Stimulated activated effector memory CD8-positive, alpha-beta T cell treated with anti-CD3 and anti-CD28 coated beads, Interleukin-12 subunit alpha, Interleukin-12 subunit beta, amount 100 ng/mL, for 72 hours (primary cell): ENCODE measurements at places on chromosomes 7 and 10.

DNA sequence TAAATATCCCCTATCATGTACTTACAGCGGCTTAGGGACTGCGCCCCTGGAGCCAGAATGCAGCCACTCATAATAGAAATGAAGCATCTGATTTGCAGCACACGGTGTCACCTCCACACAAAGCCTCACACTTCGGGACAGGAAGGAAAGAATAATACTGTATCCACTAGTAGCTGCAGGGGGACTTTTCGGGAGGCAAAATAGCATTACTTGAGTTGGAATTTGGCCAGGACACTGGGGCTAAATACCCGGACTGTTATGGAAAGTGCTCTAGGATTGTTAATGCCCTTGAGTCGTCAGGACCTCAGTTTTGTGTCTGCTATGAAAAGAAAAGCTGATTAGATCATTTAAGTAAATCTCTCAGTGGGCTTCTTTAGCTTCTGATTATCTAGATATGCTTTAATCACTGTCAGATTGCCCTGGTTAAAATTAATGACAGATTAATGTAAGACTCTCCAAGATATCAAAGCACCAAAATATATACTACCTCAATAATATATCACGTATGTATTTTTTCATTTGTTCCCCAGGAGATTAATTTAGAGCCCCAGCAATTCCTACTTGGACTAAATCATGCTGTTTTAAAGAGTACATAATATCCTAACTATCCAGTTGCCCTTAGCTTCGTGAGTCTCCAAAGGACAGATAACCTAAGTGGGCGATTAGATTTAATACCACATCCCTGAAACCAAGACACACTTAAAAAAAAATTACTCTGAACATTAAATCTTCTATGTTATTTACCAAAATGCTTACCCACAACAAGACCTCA is 173.0 kb upstream of the NEBL start:
- no peak for DNase-seq

DNA sequence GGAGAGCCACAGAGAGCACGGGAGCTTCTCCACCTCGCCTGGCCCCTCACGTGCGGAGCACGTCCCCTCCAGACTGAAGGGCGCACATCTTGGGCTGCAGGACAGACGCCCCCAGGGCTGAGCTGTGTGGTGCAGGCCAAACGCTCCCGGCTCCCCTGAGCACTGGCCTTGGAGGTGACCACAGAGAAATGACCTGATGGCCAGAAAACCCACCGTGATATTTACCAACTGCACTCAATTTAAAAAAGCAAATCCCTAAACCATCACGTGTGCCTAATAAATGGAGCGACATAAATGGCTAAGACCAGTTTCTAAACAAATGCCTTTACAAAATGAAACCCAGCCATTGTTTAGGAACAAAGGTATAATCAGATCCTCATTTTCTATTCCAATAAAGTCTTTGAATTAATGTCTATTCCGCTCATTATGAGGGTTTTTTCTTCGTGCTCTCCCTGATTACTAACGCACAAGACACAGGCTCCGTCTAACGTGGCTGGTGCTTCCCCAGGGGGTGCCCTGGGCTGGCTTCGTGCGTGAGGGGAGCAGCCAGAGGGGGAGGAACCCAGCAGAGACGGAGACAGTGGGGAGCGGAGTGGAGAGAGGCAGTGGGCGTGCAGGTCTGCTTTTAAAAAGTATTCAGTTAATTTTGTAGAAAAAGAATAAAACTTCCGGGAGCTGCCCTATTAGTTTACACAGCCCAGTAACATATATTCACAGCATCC is 190.3 kb downstream of the DNAJB6 start:
- DNase-seq, result no peak

GRCh38 chr7:22435105-22435504 is 64.9 kb downstream of the STEAP1B start:
- DNase-seq, result no peak

DNA sequence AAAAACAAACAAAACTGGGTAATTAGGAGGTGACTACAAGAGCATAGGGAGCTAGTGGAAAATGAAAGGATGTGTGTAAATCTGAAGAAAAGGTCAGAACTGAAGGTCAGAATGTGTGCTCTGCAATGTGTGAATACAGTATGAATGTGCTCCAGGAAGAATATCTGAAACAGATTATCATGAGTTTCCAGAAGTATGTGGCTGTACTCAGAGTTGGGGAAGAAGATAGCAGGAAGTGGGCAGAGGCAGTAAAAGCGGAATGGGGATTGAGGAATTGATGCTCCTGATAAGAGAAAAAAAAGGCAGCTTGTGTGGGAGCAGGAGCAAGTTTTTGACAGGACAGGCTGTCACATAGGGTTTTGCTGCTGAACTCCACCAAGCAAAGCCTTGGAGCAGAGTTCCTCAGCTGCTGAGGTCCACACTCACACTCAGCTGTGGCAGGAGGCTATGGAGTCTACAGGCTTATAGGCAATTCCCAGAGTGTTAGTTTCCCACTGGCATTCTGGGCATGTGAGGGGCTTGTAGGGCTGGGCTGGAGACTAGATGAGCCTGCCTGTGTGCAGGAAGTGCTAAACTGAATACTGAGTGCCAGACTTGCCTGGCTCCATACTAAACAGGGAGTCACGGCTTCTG is 22.9 kb downstream of the H2AZ2 start:
- no peak for DNase-seq

DNA sequence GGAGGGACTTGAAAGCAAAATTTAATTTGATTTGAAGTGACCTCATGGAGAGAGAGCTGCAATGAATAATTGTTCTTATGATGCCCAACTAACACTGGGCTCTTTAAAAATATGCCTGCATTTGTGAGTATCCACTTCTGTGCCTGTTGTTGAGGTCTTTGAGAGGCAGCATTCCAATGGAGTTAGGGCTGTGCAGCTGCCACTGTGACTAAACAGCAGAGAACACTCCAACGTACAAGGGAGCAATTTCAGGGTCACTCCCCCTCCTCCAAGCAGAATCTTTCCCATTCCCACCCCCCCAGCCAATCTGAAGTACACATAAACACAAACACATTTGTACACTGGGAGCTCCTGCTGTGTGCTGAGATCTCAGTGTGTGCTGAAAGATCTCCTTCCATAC is 28.0 kb upstream of the GSAP start:
- DNase-seq, result no peak

DNA sequence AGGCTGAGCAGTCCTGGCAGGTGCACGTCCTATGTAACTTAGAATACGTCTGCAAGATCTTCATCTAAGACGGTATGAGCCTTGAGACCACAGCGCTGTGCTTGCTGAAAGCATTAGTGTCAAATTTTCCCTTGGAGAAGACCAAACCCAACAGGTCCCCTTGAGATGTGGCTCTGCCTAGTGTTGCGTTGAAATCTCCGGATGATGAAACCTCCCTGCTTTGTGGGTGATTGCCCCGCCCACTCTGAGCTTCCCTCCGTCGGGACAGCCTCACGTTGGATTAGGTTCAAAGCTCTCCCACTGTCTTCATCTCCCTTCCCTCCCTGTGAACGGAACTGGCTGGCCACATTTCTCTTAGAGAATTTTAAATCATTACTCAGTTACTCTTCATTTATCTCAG is 102.0 kb downstream of the ADARB2 start:
- no peak for DNase-seq

GRCh38 chr10:13924040-13924725 is 337.4 kb downstream of the PRPF18 start:
- DNase-seq, result no peak

- no peak for DNase-seq
Measured at GRCh38 chr10:29332061-29332760, 43.3 kb downstream of the LYZL1 start.

GRCh38 chr10:10132009-10132408 is 885.7 kb upstream of the CELF2 start:
- DNase-seq, result no peak

GRCh38 chr10:128854963-128855362 is 612.1 kb upstream of the MGMT start:
- DNase-seq, result peak; percentile 25

DNA sequence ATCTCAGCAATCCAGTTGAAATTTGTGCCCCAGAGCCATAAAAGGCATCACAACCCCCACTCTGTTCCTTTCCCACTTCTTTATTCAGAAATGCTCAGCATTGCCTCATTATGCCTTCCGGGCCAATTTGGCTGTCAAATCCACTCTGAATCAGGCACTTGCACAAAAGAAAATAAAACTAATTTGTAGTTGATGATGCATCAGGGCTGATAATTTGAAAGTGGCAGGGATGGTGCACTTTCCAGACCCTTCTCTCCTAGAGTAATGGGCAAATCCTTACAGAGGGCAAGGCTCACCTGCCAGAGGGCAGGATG is 147.9 kb upstream of the PDE1C start:
- no peak for DNase-seq

GRCh38 chr7:141441837-141442627 is 109.2 kb upstream of the AGK start:
- DNase-seq, result no peak

GRCh38 chr7:155216475-155217272 is 81.0 kb upstream of the INSIG1 start:
- DNase-seq, result no peak

GRCh38 chr10:106557951-106558733 is 606.4 kb downstream of the SORCS1 start:
- no peak for DNase-seq

- DNase-seq, result no peak
Measured at GRCh38 chr10:8300925-8301324, 246.4 kb downstream of the GATA3 start.

GRCh38 chr10:6244510-6244909 is 41.8 kb downstream of the PFKFB3 start:
- no peak for DNase-seq

DNA sequence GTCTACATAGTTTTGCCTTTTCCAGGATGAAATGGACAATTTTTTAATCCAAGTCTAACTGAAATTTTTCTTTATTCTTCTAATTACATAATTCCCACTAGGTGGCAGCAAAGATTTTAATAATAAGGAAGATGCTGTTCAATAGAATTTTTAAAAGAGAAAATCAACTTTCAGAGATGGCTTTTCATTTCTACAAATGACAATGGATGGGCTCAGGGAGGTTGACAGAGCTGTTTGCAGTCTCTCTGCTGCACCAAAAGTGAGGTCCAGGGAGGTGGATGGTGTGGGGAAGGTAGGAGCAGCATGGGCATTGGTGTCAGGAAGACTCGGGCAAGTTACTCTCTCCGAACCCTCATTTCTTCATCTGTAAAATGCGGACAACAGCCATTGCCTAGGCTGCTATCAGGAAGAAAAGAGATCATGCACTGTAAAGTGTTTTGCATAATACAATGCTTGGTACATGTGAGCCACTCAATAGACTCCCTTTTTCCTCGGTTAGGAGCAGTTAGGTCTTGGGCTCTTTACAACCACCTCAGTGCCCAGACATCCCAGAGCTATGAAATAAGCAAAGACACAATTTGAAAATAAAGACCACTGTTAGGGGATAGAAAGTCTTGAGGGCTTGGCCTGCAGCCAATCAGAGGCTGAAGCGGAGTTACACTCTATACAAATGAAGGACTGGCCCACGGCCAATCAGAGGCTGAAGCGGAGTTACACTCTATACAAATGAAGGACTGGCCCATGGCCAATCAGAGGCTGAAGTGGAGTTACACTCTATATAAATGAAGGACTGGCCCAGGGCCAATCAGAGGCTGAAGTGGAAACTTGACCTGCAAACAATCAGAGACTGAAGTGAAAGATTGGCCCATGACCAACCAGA is 107.1 kb downstream of the ABLIM1 start:
- DNase-seq, result no peak

DNA sequence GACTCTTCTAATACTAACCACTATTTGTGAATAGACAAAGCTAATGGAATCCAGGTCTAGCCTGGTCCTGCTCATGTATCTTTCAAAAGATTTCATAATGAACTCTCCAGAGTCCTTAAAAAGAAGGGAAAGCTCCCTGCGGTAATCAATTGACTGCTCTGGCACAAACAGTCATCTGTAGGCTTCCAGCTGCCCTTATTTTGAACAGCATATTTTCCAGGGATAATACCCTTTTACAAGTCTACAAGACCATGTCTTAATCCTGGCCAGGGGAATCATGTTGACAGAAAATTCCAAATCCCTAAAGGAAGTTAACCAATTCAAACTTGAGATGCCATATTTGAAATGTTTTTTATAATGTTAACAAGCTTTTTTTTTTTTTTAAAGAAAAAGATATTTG is 34.6 kb downstream of the ADAM12 start:
- DNase-seq, result no peak

- no peak for DNase-seq
Measured at GRCh38 chr7:146290746-146291145, 174.1 kb downstream of the CNTNAP2 start.

GRCh38 chr7:132321387-132321786 is 254.9 kb downstream of the PLXNA4 start:
- DNase-seq, result no peak

DNA sequence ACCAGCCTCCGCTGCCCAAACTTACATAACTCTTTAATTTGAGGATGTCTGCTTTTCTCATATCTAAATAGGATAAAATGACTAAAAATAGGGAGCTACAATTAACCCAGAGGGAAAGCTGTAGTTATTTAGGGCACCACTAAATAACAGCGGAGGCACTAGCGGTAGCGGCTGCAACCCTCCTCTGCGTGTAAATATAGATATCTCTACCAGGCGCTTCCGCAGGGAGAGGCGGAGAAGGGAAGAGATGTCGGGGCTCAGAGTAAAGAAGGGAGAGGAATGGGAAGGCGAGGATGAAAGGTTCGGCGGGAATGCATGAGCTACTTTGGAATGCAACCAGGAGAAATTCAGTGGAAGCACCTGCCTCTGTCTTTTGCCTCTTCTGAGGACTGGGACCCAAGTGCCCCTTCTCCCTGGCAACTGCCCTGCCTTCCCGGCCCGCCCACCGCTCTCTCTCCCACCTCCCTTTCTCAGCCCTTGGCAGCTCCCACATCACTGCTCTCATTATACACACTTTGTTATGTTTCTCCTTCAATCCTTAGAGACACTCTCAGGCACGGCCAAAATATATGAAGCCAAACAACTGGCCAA is 698.3 kb downstream of the PARD3 start:
- DNase-seq, result no peak

GRCh38 chr7:92740700-92741126 is 95.7 kb downstream of the CDK6 start:
- no peak for DNase-seq

- DNase-seq, result no peak
Measured at GRCh38 chr7:75866114-75866488, 12.7 kb upstream of the RHBDD2 start.

DNA sequence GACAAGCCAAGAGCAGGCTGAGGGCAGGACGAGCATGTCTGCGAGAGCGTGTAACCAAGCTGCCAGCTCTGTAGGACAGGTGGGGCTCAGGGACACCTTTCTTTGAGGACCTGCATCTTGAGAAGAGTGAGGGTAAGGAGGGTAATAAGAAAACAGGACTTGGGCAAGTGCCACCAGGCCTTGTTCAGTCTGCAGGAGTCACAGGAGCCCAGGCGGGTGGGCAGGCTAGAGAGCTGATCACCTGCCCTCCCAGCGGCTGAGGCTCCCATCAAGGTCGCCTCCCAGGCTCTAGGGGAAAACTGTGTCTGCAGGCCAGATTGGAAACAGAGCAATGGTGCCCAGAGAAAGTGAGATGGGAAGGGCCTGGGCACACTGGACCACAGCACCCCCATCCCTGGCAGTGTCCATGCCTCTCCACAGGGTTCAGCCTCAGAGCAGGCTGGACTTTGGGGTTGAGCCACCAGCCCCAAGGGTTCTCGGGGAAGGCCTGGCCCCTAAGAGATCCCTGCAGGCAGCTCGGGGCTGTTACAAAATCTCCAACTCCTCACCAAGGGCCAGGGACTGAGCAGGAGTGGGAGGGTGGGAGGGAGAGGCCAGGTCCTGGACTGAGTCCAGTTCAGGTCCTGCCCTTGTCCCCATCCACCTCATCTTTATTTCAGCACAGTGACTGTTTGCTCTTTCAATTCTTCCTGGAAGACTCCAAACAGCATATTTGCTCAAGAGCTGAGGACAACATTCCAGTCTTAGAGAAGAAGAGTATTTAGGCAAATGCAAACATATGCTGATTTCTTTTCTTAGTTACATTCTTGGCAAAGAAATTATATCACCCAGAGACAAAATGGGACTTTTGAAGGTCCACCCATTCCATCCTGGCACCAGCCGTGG is 161.9 kb downstream of the GRID1 start:
- no peak for DNase-seq
